ENCODE measurements at places on chromosomes 6 and 20.

DNA sequence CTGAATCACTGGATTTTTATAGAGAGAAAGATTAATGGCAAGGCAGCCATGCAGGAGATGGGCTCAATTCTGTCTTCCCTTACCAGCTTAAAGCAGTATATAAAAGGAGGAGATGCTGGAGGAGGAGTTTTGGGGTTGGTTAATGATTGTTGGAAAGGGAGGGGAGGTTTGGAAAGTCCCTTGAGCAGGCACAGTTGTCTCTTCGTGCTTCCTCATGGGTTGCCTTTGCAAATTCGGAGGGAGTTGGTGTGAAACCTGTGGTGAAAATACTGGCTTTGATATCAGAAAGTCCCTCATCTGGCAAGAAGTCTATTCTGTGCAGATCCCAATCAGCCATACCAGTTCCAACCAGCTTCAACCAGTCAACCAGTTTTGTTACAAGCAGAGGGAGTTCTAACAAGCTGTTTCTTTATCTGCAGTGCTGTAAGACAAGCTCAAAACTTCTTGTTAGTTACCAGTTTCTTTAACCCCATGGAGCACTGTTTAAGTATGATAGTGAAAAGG lies 107.0 kb downstream of the HIVEP1 start:
- DNase-seq: no peak

- DNase-seq: no peak
Observed at GRCh38 chr6:90807791-90808701, 221.2 kb upstream of the MAP3K7 start.

GRCh38 chr6:37459981-37460800 lies 27.2 kb downstream of the CMTR1 start:
- DNase-seq: no peak

DNA sequence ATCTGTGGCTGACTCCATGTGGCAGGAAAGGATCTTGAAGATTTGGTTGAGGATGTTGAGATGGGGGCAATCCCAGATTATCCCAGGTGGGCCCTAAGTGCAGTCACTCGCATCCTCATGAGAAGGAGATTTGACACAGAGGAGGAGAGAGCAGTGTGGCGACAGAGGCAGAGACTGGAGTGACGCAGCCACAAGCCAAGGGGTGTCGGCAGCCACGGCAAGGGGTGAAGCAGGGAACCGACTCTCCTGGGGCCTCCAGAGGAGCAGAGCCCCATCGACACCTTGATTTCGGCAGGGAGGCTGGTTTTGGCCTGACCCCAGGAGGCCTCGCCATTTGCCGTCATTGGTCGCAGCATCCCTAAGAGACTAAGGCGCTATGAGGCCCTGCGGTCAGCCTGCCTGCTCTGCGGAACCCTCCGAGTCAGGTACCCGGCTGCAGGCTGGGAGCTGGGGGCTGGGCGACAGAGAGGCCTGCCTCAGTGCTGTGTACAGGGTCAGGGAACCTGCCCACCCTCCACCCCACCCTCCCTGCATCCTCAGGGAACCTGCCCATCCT lies 12.5 kb downstream of the EEF1A2 start:
- no peak for DNase-seq

DNA sequence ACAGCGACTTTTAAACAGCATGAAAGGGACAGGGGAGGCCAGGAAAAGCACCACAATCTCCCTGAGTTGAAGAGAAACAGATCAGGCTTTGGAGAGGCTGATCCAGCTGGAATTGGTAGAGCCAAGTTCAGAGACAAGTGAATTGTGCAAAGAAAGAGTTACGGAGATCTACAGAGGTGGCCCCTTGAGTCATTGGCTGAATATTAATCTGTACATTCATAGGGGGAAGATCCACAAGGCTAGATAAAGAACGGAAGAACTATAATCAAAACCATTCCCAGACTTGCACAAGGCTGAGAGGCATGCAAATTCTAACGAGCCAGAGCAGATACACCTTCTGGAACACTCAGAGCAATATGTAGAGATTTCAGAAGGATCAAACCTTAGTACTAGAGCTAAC lies 14.2 kb upstream of the FOXQ1 start:
- no peak for DNase-seq

DNA sequence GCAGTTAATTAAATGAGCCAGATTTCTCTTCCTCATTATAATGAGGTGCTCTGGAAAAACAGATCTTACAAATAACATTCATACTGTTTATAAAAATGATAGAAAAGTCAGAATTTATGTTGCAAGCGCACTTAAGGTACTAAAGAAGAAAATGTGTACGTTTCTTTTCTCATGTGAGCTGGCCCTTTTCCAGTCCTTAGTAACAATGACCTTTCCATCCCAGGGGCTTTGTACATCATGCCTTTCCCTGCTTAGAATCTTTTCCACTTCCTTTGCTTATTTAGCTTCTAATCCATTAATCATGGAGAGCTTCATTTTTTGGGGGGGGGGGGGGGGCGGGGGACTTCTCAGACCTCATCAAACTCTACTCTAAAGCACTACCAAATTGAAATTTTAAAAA lies 4.8 kb downstream of the FBXO5 start:
- no peak for DNase-seq

- DNase-seq: no peak
Observed at GRCh38 chr20:3621111-3621510, 42.1 kb downstream of the GFRA4 start.

- no peak for DNase-seq
Observed at GRCh38 chr6:100342830-100343229, 121.9 kb downstream of the SIM1 start.

DNA sequence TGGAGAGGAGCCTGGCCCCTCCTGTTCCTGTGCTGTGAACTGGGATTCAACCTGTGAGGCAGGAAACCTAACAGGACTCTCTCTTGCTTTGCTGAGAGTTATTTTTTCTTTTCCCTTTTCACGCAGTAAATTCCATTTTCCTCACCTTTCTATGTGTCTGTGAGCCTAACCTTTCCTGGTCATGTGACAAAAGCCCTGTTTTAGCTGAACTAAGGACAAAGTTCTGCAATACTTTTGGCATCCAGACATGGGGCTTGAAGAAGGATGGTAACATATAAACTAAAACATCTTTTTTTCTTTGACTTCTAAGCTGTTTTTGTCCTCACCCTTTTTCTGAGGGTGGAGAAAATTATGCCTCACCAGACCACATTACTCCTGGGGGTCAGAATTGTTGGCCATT lies 368.5 kb downstream of the HTR1B start:
- DNase-seq: no peak

DNA sequence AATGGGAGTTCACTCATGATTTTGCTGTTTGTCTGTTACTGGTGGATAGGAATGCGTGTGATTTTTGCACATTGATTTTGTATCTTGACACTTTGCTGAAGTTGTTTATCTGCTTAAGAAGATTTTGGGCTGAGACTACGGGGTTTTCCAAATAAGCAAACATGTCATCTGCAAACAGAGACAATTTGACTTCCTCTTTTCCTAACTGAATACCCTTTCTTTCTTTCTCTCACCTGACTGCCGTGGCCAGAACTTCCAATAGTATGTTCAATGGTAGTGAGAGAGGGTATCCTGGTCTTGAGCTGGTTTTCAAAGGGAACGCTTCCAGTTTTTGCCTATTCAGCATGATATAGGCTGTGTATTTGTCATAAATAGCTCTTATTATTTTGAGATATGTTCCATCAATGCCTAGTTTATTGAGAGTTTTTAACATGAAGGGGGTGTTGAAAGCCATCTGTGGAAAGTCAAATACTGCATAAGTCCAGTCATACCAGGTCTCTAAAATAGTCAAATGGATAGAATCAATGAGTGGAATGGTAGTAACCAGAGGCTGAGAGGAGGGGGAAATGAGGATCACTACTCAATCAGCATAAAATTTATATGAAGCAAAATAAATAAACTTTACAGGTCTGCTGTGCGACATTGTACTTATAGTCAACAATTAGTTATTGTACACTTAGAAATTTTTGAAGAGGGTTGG lies 610.4 kb upstream of the ADGRB3 start:
- no peak for DNase-seq
